NCI-H774 (cell line): ENCODE measurements at places on chromosomes 16 and 17.

- no peak for DNase-seq
Measured at GRCh38 chr17:41772218-41772585, 14.3 kb downstream of the JUP start.

- DNase-seq = peak; percentile 18
Measured at GRCh38 chr17:55641676-55642081, 81.0 kb downstream of the TMEM100 start.

GRCh38 chr17:58783380-58783779 is 27.7 kb downstream of the PPM1E start:
- peak; percentile 53 for DNase-seq

GRCh38 chr17:75511610-75512575 is 3.4 kb downstream of the CASKIN2 start:
- peak; percentile 36 for DNase-seq

DNA sequence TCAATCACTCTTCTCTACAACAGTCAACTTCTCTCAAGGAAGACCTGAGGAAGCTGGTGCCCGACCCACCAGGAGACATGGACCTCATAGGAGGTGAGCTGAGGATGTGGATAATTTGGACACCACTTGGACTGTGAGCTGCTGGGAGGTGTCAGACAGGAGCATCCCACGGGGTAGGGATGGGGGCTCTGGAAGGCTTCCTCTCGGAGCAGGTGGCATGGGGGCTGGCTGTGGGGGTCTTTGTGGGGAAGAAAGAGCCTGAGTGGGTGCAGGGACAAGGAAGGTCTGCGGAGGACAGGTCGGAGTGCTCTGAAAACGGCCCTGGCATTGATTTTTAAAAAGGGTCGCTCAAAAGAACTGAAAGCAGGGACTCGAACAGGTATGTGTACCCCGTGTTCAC is 64.0 kb downstream of the TBC1D16 start:
- no peak for DNase-seq

- DNase-seq = no peak
Measured at GRCh38 chr16:51150165-51150887, 744 bp downstream of the SALL1 start.

GRCh38 chr16:12422233-12422632 is 381.5 kb downstream of the CPPED1 start:
- DNase-seq = no peak

DNA sequence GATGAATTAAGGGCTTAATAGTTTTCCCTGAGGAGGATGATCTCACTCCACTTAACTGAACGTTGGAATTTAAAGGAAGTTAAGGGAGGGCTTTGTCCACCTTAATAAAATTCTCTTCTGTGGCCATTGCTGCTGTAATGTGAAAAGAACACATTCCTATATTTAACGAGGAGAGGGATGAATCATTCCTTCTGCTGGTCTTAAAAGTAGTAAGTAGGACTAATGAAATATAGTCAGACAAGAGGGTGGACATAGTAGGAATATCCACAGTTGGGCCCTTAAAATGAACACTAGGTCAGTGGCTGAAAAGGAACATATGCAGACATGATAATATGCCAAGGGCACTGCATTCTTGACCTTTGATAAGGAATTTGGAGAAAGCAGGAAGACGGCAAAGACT is 405.6 kb downstream of the PMP22 start:
- no peak for DNase-seq

GRCh38 chr17:58388302-58389190 is 28.8 kb downstream of the RNF43 start:
- no peak for DNase-seq

DNA sequence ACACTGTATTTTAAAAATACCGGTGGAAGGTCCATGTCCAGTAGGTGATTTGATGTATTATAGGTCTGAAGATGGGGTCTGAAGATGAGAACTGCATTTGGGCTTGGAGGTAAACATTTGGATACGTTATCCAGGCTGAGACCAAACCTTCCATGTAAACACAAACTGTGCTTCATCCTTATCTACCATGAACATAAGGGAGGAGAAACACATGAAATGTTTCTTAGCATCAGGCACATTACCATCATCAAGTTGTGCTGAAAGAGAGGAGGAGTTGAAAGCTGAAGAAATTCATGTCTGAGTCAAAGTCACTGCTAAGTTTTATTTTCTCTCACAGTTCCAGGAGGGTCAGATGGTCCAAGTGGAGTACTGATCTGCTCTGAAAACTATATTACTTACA is 11.4 kb downstream of the SF3B3 start:
- DNase-seq = no peak

DNA sequence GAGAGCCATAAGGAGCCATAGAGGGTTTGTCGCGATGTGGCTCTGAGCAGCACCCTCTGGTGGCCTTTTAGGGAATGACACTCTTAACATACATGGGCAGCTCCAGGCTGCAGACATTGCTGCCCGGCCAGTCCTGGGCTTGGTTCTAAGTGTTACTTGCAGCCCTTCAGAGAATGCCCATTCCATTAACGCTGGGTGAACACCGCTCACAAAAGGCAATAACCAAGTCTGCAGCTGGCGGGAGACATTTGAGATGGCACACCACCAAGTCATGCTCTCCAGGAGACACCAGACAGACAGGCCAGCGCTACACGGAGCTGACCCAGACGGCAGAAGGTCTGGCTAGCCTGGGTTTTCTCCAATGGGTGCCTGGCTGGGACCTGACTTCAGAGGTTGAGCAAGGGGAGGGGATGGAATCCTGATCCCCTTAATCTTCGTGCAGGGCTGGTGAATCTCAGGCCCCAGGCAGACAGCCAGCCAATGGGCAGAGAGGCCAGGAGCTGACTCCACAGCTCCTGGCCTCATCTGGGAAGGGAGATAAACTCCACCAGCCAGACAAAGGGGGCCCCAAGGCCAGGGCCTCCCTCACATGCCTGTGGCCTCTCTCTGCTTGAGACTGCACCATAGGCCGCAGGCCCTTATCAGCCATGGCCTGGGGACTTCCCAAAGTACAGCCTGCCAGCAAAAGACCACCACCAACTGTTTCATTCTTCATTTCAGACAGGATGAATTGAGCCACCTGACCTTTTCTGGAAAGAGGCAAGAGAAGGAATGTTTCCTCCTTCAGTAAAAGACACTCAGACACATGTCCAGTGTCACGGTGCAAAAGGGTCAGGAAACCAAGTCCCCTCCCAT is 58.8 kb downstream of the ZDHHC7 start:
- peak; percentile 42 for DNase-seq

- DNase-seq = no peak
Measured at GRCh38 chr17:43601280-43602039, 55.3 kb upstream of the ETV4 start.

GRCh38 chr16:73032541-73033270 is 15.2 kb downstream of the ZFHX3 start:
- DNase-seq = no peak

- no peak for DNase-seq
Measured at GRCh38 chr16:13970708-13971422, 50.9 kb downstream of the ERCC4 start.

GRCh38 chr17:44595216-44595775 is 38.0 kb downstream of the FZD2 start:
- no peak for DNase-seq

GRCh38 chr17:79183293-79184158 is 108.9 kb downstream of the ENGASE start:
- no peak for DNase-seq

DNA sequence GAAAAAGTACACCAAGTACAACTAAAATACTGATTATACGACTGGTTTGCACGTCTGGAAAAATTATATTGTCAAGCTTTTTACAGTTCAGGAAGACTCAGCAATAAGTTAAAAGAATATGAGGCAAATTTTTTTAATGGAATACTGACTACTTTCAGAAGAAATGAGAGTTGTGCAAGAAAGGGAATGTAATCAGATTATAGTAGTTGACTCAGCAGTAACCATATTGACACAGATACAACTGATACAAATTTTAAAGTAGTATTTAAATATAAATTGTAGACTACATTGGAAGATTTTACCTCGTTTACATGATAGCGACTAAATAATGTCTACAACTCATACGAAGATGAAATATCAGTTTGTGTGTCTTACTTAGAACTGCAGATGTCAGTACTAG is 16.7 kb downstream of the ASGR2 start:
- no peak for DNase-seq

- no peak for DNase-seq
Measured at GRCh38 chr16:26524846-26525245, 541.9 kb upstream of the C16orf82 start.

DNA sequence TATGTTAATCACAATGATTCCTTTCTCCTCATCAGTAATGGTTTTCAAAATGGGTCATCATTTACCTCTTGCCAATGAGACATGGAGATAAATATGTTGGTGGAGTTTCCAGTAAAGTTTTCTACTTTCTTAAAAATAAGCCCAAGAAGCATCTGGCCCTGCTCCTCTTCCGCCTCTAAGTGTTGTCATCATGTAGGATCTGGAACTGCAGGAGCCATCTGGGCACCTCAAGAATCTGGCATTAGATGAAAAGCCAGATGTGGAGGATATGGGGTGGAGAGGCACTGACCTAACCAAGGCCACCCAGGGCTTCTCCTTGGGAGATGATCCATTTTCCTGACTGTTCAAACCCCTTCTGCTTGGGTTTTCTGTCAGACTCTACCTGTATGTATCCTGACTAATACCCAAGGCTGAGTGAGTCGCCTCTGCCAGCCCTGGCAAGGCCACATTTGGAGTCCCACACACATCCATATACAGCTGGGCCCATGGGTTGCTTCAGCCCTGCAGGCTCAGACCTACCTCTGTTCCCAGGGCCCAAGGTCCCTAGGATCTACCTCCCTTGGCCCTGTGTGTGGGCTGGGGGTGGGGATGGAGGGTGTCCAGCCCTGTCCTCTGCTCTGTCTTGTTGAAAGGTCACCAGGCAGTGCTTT is 24.6 kb downstream of the CCDC182 start:
- DNase-seq = no peak

DNA sequence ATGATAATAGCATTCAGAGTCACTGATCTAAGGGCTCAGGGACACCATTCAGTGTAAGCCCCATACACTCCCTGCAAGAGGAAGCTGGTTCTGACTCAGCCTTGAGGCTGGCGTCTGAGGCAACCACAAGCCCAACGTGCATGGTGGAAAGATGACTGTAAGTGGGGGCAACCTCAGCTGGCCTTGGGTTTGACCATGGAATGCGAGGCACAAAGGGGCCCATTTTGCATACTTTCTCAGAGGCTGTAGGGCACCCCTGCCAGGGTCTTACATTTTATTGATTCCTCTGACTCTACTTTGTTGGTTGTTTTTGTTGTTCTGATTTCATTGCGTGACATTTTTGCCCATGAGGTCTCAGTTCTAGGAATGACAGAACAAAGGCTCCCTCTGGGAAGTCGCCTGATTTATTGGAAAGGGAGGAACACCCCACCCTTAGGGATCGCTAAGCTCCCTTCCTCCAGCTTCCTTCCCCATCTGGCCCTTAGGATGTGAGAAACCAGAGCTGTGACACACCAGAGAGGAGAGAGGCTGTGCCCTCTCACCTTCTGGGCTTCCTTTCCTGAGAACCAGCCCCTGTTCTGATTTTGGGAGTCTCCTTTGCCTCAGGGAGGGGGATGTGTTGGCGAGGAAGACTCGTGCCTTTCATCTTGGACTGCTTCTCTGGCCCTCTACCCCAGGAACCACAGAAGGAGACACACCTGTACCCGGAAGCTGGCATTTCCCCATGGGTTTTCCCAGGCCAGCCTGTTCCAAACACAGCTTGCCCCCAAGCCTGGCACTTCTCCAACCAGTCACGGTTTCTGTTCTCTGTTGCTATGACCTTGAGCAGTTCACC is 5.6 kb upstream of the CIITA start:
- DNase-seq = no peak

- DNase-seq = no peak
Measured at GRCh38 chr16:57380671-57381462, 8.6 kb downstream of the CX3CL1 start.

- DNase-seq = no peak
Measured at GRCh38 chr16:87580855-87581261, 21.4 kb upstream of the JPH3 start.

- DNase-seq = no peak
Measured at GRCh38 chr16:76343769-76344168, 66.6 kb downstream of the CNTNAP4 start.

GRCh38 chr16:19991614-19992013 is 82.1 kb downstream of the GPR139 start:
- DNase-seq = no peak

DNA sequence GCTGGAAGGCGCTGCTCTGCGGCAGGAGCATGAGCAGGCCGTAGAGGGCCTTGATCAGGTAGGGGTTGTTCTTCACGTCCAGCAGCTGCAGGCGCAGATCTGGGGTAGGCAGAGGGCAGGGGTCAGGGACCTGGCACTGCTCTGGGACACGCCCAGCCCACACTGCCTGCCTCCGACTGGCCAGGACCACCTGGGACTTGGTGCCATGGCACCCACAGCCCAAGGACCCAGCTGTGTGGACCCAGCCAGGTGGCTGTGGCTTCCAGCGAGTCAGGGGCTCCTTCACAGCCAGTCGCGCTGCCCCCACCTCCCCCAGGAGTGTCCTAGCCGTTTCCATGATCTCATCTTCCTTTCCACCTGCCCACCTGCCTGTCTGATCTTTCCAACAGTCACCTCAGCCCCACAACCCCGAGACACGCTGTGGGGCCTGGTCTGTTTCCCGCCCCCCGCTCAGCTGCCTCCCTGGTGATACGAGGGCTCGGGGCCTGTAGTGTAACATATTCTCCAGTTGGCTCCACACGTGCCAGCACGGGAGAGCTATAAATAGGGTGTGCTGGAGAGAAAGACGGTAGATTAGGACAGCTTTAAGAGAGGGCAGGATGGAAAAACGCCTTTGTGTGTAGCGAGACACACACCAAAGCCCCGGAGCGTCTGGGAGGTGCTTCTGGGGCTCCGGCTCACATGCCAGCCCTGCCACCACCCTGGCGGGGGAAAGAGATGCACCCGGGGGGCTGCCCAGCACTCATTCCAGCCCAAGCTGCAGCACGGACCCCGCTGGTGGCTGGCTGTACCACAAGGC is 7.2 kb upstream of the MTSS2 start:
- DNase-seq = no peak

DNA sequence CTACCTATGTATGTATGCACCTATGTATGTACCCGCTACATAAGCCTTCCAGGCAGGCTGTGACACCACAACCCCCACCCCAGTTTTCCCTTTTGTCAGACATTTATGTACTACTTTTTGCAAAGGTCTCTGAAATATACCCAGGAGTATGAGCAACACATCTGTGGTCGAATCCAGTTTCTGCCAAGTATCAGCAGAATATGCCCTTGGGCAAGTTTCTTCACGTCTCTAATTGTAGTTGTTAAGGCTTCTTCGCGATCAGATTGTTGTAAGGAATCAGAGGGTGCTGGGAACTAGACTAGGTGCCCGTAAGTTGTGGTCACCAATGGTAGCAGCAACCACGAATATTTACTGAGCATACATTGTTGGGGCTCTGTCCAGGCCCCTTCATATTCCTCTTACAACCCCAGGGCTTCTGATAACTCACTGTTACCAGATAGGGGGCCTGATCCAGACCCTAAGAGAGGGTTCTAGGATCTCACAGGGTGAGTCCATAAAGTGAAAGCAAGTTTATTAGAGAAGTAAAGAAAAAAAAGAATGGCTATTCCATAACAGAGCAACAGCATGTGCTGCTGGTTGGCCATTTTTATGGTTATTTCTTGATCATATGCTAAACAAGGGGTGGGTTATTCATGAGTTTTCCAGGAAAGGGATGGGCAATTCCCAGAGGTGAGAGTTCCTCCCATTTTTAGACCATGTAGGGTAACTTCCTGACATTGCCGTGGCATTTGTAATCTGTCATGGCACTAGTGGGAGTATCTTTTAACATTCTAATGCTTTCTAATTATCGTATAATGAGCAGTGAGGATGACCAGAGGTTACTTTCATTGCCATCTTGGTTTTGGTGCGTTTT is 16.6 kb downstream of the NUDT7 start:
- no peak for DNase-seq
